ENCODE measurements at places on chromosomes 1 and 21.

GRCh38 chr1:177091040-177091439 lies 73.5 kb downstream of the ASTN1 start:
- DNase-seq: no peak

GRCh38 chr1:206635978-206636345 lies 626 bp downstream of the DYRK3 start:
- no peak for DNase-seq

DNA sequence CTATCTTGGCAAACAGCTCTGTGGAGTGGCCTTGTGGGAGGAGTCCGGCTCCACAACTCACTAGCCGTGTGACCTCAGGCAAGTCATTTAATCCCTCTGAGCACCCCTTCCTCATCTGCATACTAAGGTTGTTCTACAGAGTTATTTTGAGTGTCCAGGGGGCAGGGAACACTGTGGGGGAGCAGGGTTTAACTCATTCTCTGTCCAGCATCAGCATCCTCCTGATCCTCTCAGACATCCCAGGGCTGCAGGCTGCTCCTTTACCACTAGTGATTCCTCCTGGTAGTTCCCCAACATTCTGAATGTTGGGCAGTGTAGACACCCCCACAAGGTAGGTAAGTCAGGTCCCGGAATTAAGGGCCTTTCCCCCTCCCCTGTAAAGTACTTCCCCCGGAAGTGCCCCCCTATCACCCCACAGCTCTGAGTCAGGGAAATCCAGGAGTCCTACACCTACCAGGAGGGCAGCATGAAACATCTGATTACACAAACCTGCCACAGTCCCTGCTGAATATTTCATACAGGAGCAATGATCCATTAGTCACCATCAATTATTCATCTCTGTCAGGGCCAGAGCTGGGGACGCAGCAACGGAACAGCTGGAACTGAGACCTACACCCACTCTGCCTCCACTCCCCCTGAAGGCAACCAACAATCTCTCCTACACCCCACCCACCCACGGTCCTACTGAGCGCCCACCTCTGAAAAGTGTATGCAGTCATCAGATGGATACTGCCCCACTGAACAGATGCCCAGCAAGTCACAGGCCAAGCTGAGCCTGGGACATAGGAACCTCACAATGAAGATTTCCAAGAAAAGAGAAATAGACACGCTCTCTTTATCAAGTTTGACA lies 20.5 kb downstream of the SYT2 start:
- DNase-seq: no peak

DNA sequence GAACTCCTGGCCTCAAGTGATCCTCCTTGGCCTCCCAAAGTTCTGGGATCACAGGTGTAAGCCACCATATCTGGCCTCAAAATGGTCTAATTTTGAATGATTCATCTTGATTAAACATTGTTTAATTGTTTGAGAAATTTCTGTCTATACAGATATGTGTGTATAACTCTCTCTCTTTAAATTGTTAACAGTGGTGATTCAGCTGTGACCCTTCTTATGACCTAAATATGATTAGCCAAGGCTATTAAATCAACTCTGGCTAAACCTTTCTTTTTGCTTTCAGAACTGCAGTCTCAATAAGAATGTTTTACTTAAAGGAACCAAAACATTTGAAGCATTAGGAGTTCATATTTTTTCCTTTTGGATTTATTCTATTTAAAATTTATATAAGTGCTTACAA lies 19.2 kb upstream of the B3GALT5 start:
- DNase-seq: no peak
